Stimulated activated CD4-positive, alpha-beta T cell treated with anti-CD3 and anti-CD28 coated beads, Interleukin-4, amount 100 ng/mL, for 1 hour (primary cell): ENCODE measurements at places on chromosomes 2 and 18.

DNA sequence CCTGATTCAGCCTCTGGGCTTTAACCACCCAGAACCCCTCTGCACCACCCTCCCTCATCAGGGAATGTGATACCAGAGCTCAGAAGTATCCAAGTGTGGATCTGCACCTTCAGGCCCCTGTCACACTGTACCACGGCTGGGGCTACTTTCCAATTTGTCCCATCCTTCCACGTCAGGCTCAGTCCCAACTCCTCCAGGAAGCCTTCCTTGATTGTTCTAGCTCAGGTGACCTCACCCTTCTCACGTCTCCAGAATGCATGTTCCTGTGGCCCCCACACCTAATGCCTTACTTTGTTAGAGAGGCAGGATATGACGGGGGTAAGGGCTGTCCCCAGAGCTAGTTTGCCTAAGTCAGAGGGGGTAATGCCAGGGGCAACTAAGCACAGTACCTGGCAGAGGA lies 134.3 kb downstream of the TFCP2L1 start:
- no peak for DNase-seq

DNA sequence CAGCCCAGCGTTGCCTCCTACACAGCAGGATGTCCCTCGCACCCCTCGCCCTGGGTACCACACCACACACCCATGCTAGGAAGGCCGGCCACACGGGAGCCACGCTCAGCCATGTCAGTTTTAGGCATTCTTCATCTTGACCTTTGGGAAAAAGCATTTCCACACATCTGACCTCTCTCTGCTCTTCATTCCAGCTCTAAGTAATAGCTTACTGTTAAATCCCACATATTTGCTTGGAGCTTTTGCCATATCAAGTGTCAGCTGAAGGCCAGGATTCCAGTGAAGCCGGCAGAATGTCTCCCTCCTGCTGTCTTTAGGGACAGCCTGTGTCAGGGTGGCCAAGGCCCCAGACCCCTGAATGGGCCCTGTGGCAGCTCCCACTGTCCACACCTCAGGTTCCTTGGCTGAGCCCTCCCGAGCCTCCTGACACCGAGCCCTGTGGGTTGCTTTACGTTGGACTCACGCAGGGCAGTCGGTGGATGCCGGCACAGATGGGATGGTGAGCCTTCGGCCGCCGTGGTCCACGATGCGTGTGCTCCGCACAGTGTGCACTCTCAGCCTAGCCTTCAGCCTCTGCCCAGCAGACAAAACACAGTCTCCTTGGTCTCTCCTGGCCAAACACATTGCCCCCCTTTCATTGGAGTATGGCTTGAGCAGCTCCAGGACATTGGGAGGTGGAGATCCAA lies 202.0 kb downstream of the SEPTIN10 start:
- no peak for DNase-seq

- DNase-seq = no peak
Measured at GRCh38 chr2:123747326-123747725, 277.8 kb upstream of the CNTNAP5 start.

DNA sequence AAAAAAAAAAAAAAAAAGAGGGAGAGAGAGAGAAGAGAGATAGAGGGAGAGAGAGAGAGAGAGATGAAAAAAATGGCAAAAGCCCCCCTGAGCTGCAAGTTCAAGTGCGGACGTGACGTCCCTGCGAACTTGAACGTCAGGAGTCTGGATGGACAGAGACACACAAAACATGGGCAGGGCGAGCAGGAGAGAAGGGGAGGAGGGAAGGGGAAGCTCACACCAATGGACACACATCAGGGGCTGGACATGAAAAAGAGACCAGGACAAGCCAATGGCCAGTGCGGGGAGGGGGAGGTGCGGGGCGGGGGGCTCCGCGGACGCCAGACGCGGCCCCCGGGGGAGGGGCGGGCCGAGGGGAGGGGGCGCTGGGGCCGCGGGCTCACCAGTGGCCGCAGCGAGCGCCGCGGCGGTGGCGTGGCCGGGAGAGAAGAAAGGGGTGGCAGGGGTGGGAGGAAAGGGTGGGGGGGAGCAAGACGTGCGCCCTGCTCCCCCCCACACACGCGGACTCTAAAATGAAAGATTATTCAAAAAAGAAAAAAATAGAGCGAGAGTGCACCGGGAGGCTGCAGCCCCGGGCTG lies at the start of gene BCL11A:
Gene BCL11A, minus strand, starts transcription at position 160 of the 579 bp plus-strand sequence. CDS start 384 bp downstream, outside the sequence.
- DNase-seq = no peak

- DNase-seq = no peak
Measured at GRCh38 chr2:38735999-38736320, 15.2 kb downstream of the SRSF7 start.

GRCh38 chr2:219506802-219507526 lies 7.3 kb upstream of the ASIC4 start:
- DNase-seq = no peak

- DNase-seq = no peak
Measured at GRCh38 chr2:183348492-183348891, 224.2 kb downstream of the NUP35 start.

GRCh38 chr18:47206945-47207637 lies 30.9 kb upstream of the IER3IP1 start:
- DNase-seq = no peak

GRCh38 chr18:79877163-79878091 lies 74.0 kb downstream of the SLC66A2 start:
- no peak for DNase-seq

DNA sequence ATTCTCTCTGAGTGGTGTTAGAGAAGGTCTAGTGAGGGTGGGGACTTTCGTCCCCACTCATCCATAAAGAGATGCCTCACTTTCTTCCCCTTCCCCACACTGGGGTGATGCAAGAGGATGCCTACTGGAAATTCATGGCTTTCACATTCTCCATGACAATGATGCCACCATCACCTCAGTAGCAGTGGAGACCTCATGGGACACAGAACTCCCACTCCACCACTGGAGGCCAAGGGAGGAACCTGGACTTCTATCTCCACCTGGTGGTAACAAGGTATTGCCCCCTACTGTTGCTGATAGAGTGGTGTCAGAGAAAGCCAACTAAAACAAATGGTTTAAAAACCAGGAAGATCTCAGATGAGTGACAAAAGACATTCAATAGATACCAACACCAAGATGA lies 110.9 kb downstream of the INHBB start:
- no peak for DNase-seq

DNA sequence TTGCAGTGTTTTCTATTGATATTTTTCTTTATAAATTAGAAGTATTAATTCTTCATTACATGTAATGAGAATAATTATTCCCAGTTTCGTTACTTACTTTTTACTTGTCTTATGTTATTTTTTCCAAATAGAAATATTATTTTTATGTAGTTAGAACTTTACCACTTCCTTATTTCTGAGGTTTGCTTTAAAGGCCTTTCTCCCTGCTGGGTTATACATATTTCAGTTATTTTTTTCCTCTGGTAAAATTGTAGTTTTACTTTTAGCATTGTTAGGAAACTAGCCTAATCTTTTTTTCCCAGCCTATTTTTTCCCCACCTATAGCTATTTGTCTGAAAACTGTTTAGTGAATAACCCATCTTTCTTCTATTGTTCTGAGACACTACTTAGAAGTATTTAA lies 17.1 kb downstream of the RNF144A start:
- no peak for DNase-seq

GRCh38 chr18:34050661-34051060 lies 174.1 kb downstream of the NOL4 start:
- DNase-seq = no peak

DNA sequence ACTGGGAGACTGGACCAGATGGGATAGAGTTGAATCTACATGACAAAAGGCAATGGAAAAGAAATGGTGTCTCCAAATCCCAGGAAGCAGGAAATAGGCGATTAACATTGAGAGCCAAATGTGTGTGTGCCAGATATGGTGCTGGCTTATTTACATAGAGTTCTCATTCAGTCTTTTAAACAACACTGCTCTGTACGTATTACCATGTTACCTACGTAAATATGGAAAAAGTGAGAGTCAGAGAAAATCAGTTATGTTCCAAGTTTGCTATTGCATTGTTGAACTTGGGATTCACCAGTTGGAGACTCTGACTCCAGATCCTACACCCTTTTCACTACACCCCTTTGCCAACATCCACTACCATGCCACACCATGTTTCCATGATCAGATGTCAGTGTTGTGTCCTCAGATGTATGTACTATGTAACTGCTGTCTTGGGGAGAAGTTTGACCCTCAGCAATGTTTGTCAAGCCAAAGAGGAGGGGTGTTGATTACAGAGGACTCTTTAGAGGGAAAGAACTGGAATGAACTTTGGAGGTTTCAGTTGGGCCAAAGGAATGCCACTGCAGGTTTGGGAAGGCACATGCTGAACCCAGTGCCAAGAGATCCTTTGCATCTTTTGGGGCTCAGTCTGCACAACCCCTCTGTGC lies 19.6 kb upstream of the GREB1 start:
- DNase-seq = no peak

DNA sequence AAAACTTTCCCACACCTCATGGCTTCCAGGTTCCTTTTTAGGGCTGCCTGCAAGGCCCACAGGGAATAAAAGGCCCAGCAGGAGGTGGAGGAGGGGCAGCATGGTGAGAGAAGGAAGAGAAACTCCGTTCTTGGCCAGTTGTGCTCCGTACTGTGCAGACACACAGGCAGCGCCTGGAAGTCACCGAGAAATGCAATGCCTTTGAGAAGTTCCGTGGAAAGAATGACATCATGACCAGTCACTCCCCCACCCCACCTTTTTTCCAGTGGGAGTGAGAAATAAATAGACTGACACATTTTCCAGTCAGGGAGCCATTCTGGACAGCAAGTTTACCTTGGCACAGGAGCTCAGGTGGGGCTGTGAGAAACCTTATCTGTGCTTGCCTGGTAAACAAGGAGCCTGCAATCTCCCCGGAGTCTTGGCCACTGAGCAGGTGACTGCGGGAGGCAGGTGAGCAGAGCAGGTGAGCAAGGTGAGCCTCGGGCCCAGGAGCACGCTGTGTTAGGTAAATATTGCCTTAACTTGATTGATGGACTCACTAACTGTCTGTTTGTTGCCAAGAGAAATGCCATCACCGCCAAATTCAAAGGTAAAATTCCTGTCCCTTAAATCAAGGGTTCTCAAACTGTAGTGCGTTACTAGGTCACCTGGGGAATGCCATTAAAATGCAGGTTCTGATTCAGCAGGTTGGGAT lies 13.5 kb upstream of the LBH start:
- DNase-seq = no peak

DNA sequence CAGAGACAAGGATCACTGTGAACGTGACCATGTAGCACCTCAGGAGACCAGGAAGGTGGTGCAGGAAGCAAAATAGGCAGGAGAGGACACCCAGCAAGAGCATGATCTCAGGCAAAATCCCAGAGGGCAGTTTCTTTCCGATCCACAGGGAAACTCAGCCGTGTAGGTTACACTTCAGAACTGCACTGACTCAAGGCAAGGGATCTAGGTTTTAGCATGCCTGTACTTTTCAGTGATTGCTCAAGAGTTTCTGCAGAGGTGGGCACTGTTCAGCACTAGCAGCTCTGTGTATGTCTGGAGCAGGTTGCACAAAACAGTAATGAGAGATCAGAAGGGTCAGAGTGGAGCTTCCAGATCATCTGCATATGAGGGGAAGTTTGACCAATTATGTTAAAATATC lies 116.7 kb upstream of the RNF152 start:
- no peak for DNase-seq

GRCh38 chr2:119218478-119219064 lies 5.1 kb upstream of the STEAP3 start:
- DNase-seq = no peak

- no peak for DNase-seq
Measured at GRCh38 chr2:30448308-30448707, 1.3 kb downstream of the LCLAT1 start.

DNA sequence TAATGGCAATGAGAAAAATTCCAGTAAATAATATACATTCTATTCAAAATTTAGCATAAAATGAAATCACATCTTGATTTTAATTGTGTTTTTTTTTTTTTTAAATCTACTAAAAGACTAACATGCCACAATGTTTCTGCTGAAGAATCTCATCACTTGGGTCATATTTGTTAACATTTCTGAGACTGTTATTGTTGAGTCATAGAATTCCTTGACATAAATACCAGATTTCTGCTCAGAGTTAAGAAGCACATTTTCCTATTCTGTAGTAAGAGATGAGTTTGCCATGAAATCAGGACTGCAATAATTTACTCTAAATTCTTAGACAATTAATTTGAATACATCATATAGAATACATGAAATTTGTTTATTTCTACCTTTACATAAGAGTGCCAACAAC lies 154.9 kb upstream of the KYNU start:
- DNase-seq = no peak

DNA sequence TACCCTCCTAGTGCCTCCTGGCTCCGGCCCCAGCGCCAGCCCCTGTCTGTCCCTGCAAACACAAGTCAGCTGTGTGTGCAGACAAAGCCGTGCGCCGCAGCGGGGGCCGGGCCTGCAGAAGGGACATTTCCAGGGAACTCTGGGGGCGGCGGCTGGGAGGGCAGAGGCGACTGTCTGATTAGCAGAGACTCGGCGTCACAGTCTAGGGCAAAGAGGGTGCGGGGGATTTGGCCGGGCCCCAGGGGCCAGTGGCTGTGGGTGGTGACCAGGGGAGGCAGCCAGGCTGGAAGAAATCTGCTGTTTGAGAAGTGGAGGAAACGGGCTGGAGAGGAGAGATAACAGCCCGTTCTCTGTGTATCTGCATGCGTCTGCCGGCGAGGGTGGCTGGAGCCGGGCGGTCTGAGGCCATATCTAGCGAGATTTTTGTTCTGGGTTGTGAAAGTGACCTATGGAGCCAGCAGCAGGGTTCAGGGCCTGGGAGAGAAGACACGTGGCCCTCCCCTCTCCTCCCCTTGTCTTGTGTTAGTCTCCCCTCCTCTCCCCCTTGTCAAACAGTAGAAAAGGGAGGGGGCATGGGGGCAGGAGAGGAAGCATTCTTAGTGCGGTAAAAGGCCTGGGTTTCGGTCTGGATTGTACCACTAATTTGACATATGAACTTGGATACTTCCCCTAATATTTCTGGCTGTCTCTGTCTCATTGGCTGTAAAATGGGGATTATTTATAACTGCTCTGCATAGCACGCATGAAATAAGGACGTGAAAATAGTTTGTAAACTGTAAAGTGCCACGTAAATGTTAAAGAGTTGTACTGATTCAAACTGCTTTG lies 169.4 kb downstream of the SMAD7 start:
- DNase-seq = no peak

DNA sequence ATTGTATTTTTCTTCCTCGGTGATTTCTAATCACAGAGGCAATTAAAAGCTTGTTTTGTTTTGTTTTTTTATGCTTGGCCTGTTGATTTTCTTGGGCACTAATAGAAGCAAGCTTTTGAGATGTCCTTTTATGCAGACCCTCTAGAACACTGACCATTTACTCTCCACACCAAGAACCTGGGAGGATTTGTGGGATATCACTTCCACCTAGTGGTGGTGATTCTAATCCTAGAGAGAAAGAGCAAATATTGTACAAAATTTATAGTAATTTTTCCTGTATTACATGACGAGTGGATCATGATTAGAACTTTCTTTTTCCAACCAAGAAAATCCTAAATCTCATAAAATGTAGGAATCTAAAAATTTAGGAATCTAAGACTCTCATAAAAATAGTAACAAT lies 23.4 kb downstream of the NEMP2 start:
- DNase-seq = no peak

DNA sequence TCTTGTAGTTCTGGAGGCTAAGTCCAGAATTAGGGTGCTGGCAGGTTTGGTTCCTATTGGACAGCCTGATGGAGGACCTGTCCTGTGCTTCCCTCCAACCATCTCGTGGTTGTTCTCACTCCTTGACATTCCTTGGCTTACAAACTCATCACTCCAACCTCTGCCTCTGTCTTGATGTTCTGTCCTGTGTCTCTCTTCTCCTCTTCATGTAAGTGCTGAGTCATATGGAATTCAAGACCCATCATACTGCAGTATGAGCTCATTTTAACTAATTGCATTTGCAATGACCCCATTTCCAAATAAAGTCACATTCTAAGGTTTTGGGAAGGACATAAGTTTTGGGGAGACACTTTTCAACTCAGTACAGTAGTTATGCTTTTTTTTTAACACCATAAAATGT lies 374.7 kb downstream of the TRIB2 start:
- DNase-seq = no peak
